ENCODE measurements at places on chromosomes 2 and 18. TPM values are rescaled to one million over a fixed set of nuclear protein-coding genes. Genes with fewer than 3 reads are reported as not detected.

- no peaks in the 10 kb centered on the region for H3K4me1 ChIP-seq
- no peak overlapping the region for H3K27ac ChIP-seq
- no peak overlapping the region for H3K4me3 ChIP-seq
- no peaks in the 10 kb centered on the region for H3K27me3 ChIP-seq
These were observed 37.8 kb upstream of the RMDN2 start for GRCh38 chr2:37887286-37887685.

ANKZF1 gene
- 67.9 TPM for total RNA-seq

GRCh38 chr2:196277002-196277401 is 105.6 kb upstream of the STK17B start:
- H3K27ac ChIP-seq = no peak overlapping the region
- DNase-seq = peak; percentile 59
- peaks cover 30% of the 10 kb centered on the region for H3K4me1 ChIP-seq
- H3K36me3 ChIP-seq = no peaks in the 10 kb centered on the region
- H3K4me3 ChIP-seq = no peak overlapping the region

BOLL gene
- not detected for total RNA-seq

DNA sequence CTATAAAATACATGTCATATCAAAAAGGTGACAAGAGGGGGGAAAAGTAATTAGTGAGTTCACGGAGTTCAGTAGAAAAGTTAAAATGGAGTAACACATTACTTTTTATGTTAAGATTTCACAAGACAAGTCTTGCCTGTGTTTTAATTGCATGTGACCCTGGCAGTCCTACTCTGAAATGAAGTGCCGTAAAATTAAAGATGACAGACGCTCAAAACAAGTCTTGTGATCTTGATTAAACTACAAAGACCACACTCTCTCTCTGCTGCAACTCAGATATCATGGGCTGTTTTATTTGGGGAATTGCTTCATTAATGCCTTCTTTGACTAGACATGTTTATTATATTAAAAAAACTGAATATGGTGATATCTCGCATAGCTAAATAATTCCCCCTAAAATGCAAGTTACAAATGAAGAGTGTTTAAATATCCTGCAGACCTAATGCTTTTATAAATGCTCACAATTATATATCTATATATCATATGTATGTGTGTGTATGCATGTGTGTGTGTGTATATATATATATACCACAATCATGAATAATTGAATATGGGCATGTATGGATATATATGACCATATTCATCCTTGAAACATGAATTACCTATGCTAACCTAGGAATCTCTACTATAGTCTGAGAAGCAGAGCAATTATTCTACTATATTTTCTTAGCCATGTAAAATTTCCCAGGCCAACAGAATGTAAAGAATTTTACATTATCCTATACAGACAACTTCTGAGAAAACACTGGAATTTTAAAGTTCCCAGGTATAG is 647.5 kb downstream of the ARHGAP15 start:
- H3K4me3 ChIP-seq = no peak overlapping the region
- H3K36me3 ChIP-seq = no peaks in the 10 kb centered on the region
- H3K4me1 ChIP-seq = no peaks in the 10 kb centered on the region
- no peaks in the 10 kb centered on the region for H3K27me3 ChIP-seq
- no peak overlapping the region for H3K27ac ChIP-seq

DNA sequence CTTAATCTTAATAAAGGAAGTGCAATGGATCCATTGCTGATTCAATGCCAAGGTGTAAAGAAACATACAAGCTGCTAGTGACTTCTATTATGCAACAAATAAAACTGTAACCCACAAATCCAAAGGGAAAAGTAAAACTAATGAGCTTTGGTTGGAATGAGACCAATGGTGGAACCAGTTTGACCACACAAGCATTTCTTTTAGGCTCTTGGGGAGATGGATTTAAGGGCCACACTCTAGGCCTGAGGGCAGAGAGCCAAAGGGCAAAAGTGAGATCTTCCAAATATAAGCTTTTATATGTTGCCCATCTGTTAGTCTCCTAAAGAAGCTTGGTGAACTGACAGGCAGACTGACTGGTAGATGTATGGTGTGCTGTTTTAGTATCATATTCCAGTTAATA is 41.5 kb upstream of the MMADHC start:
- DNase-seq = no peak
- H3K4me1 ChIP-seq = no peaks in the 10 kb centered on the region
- no peak overlapping the region for H3K4me3 ChIP-seq
- H3K27me3 ChIP-seq = no peaks in the 10 kb centered on the region
- no peak overlapping the region for H3K27ac ChIP-seq

- no peak overlapping the region for H3K27ac ChIP-seq
- DNase-seq = peak; percentile 21
- H3K4me3 ChIP-seq = peak overlapping the region; percentile 60
- no peaks in the 10 kb centered on the region for H3K4me1 ChIP-seq
- H3K36me3 ChIP-seq = no peaks in the 10 kb centered on the region
These were observed 71.0 kb downstream of the NOL4 start for GRCh38 chr18:34153711-34154110.

GRCh38 chr2:96556441-96557330 is 20.1 kb downstream of the ARID5A start:
- peaks cover 27% of the 10 kb centered on the region for H3K4me1 ChIP-seq
- H3K36me3 ChIP-seq = no peaks in the 10 kb centered on the region
- H3K4me3 ChIP-seq = no peak overlapping the region
- H3K27me3 ChIP-seq = no peaks in the 10 kb centered on the region
- peak overlapping the region; percentile 75 for H3K27ac ChIP-seq

DNA sequence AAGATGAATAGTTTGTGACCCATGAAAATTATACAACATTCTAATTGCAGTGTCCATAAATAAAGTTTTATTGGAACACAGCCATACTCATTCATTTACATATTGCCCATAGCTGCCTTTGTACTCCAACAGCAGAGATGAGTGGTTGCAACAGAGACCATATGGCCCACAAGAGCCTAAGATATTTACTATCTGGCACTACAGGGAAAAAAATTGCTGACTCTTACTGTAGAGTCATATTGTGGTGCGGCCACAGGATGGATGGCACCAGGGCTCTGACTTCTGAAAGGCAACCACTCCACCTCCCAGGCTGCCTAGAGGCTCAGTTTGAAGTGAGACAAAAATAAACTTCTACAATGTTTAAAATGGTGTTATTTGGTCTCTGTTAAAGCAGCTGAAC is 404.0 kb upstream of the ATP5MC3 start:
- H3K27me3 ChIP-seq = peaks cover 28% of the 10 kb centered on the region
- H3K27ac ChIP-seq = no peak overlapping the region
- DNase-seq = no peak
- no peak overlapping the region for H3K4me3 ChIP-seq

DNA sequence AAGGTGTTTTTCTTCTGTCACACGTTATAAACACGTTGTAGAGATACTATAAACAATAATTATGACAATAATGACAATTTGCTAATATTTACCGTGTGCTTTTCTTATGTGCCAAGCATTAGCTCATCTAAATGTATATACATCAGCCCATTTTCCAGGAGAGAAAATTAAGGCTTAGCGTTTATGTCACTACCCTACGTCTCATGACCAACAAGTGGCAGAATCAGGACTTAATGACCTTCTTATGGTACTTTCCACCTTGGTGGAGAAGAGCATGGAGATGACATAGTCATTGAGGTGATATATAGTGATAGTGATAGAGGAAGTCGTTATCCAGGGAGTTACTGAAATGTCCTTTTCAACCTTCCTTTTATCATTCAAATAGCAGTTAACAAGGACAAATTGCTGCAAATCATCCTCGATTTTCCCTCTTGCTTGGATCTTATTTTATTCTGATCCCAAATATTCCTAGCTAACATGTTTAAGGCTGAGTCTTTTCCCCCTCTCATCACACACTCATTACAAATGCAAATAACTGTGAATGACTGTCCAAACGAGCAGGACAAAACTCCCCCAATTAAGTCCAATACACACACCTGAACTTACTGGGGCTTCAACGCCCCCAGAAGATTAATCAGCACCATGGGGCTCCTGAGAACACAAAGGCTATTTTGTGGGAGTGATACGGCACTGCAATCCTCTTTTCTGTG is 27.3 kb downstream of the SPRED2 start:
- no peak overlapping the region for H3K4me3 ChIP-seq
- H3K4me1 ChIP-seq = peaks cover 16% of the 10 kb centered on the region
- no peak overlapping the region for H3K27ac ChIP-seq

ZNF521 gene
- total RNA-seq = 0.04 TPM

ACTG2 gene
- total RNA-seq = 3.8 TPM

SMYD1 gene
- not detected for total RNA-seq

DNA sequence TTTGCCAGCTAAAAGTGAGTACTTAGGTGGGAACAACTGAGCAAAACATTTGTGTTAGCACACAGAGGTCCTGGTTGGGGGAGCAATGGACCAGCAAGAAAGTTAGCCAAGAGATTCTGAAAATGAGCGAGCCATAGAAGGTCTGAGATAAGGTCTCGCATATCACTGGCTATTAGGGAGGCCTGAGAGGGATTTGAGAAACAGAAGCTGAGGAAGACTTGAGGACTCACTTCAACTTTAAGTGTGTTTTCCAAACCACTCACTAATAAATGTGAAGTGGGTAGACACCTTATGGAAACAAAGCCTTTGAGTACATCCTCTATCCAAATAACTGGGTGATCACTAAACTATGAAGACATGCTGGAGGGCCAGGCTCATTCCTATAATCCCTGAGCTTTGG is 958.5 kb downstream of the DPP10 start:
- no peaks in the 10 kb centered on the region for H3K36me3 ChIP-seq
- H3K27me3 ChIP-seq = no peaks in the 10 kb centered on the region
- no peak overlapping the region for H3K4me3 ChIP-seq
- H3K4me1 ChIP-seq = no peaks in the 10 kb centered on the region
- no peak overlapping the region for H3K27ac ChIP-seq
- no peak for DNase-seq

DYNAP gene
- total RNA-seq = not detected

GFPT1 gene
- 20.7 TPM for total RNA-seq

DNA sequence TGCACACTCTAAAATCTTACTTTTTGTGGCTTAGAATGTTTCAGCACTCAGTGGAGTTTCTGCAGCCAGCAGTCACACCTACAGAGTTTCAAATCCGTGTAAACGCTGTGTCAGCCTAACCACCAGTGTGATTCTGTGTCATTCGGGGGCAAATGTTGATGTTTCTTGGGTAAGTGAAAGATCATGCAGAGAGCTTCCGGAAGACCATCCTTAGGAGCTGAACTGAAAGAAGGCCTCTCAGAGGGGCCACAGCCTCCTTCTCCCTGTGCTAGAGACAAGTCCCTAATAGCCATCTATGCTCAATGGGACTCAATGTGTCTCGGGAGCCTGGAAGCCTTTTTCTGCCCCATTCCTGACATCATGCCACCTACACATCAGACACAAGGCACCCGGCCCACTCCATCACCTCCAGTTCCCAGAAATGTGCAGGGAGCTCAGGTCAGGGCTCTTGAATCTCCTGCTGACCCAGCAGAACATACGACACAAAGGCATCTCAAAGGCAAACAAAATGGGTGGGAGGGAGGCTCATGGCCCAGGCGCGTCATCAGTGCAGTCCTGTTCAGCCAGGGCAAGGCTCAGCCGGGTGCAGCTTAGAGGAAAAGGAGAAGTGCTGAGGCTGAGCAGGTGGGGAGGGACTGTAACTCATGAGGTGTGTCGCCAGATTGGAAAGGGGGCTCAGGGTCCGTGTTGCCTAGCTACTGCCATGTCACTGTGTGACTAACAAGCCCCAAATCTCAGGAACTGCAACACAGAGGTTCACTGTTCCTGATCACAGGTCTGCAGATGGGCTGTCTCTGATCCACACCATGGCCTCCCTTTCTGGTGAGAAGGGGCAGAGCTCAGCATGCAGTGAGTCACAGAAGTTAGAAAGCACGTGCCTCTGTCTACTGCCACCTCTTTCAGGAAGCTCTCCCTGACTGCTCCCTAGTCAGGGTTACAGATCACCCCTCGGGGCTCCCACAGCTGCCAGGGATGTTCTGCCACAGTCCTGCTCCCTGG is 82.0 kb downstream of the SMAD7 start:
- H3K4me1 ChIP-seq = peaks cover 10% of the 10 kb centered on the region
- no peaks in the 10 kb centered on the region for H3K27me3 ChIP-seq
- DNase-seq = peak; percentile 10
- no peak overlapping the region for H3K4me3 ChIP-seq

Measured in PC-3 (cell line).